GM23338 (cell line): ENCODE measurements at places on chromosomes 1 and 21. TPM values are rescaled to one million over a fixed set of nuclear protein-coding genes. Genes with fewer than 3 reads are reported as not detected.

The TNFRSF18 gene
- 0.58 and 1.5 TPM in 2 replicates for total RNA-seq

DNA sequence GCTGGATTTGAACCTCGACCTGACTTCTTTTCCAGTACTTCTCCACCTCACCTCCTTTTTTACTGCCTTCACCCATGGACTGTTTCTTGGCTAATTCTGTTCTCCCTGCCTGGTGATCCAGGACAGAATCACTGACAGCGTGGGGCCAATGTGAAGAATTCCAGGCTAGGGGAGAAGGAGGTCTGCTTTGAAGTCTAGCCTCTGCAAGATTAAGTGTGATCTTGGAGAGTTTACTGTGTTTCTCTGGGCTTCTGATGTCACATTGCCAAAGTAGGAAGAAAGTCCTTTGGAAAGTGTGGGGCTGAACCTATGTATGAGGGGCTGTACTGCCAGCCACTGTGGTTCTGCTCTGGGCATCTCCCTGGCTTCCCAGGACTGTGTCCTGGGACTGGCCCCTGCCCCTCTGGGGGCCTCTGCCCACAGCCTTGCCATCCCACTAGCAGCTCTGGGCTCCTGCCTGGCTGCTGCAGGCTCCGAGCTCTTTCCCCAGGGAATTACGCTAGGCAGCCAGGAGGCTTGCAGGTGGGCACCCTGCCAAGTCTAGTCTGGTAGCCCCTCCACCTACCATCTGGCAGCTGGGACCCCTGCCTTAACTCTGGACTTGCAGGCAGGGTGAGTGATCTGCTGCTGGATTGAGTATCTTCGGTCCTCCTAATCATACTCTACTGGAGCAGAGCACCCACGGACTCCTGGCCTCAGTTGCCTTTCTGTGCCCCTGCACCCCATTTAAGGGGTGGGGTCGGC lies 52.2 kb downstream of the YARS1 start:
- DNase-seq, result no peak

The PIGR gene
- total RNA-seq, result not detected in 2 replicates

GRCh38 chr21:36134803-36135390 lies at the start of gene CBR3:
Gene CBR3 (plus strand): TSS chr21:36135079. CDS start chr21:36135193, 114 bp downstream.
- peak; percentile 43 for DNase-seq

The CRNN gene
- total RNA-seq, result not detected in 2 replicates

DNA sequence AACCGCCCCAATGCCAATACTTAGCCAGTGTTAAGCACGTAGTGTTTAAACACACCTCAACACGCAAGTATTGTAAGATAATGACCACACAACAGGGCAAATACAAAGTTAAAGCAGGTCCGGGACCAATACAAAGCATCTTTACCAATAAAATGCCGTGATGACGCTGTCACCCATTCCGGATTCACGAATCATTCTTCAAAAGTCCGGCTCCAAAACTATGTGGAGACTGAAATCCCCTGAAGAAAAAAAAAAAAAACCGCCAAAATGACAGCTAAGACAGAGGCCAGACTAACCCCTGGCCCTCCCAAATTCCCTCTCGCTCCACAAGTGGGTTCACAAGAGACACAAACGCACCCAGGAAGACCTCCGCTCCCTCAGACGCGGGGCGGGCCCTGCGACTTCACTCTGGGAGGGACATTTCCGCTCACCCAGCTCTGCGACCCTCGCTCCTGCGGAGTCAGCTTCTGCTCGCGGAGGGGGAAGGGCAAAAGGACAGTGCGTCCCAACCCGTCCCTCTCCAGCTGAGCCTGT lies 625 bp upstream of the DARS2 start:
- no peak for DNase-seq

- DNase-seq, result no peak
Observed at GRCh38 chr1:204514828-204515227, 1.4 kb upstream of the MDM4 start.

The ADAMTS4 gene
- 4.7 and 5.2 TPM in 2 replicates for total RNA-seq

GRCh38 chr1:101520302-101520701 lies 283.5 kb downstream of the S1PR1 start:
- peak; percentile 80 for DNase-seq

- no peak for DNase-seq
Observed at GRCh38 chr1:198125995-198126735, 30.6 kb upstream of the NEK7 start.

DNA sequence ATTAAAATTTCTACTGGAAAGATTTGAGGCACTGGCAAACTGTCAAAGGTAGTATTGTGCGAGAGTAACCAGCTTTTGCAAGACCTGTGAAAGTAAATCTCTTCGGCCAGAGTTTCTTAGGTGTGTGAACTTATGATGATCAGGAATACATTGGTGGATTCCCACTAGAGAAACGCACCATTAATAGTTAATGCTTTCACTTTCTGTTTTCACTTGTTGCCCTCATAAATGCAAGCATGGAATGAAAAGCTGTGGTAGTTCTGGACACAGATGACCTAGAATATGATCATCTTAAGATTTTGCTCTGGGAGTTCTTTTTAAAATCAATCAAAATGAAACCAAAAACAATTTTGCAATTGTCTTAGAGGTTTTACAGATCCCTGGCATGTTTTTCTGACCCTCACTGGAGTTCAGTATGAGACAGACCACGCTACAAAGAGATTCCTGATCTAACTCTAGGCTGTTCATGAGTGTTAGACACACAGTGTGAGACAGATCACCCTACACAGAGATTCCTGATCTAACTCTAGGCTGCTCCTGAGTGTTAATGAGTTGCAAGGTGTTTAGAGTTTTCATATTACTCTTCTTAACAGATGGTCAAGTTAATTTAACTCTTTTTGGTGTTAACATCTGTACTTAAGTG lies 98.8 kb downstream of the SDCCAG8 start:
- DNase-seq, result no peak

The SPRR2E gene
- total RNA-seq, result not detected in 2 replicates

- DNase-seq, result no peak
Observed at GRCh38 chr1:205470131-205470530, 14.3 kb upstream of the BLACAT1 start.
